ENCODE measurements at places on chromosomes 2 and 18.

DNA sequence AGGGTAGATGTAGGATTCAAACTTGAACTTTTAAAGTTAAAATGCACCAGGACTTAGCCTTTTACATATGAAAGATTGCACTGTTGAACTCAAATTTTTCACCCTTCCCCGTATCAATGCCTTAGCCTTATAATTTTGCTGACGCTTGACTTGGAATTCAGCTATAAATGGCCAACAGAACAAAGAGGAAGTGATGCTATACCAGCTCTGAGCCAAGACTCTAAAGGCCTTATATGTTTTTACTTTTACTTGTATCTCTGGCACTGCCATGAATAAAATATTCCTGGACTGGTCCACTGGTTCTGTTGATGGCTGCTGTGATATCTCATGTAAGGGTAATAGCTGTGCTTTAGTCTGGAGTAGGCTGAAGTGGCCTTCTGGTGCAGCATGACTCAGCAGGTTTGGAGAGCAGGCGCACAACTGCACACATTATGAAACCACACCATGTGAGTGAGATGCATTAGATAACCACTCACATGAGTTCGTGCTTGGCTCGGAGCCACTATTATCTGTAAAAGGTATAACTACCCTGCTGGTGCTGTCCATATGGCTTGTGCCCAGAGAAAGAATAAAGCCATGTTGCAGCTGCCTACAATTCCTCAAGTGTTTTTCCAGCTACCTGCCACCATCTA is 8.4 kb upstream of the IER3IP1 start:
- no peak for DNase-seq

GRCh38 chr2:28210535-28210934 is 182.1 kb upstream of the FOSL2 start:
- DNase-seq = no peak

GRCh38 chr2:60306267-60306861 is 247.1 kb downstream of the BCL11A start:
- no peak for DNase-seq

DNA sequence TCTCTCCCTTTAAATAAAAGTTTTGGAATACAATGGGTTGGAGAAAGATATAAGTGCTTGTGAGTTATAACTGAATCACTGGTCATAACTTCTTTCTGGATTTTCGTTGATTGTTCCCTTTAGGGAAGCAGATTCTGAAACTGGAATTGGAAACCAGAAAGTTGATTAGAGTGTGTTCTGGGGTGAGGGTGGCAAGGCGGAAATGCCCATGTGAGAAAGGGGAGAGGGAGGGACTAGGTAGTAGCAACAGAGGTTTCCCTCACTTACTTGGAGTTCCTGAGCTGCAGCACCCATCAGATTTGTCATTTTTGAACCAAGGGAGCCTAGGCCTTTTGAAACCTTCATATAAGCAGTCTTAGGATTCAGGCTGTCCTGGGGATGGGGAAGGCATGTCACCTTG is 453.4 kb downstream of the KCNJ3 start:
- DNase-seq = no peak

- no peak for DNase-seq
These were observed 29.6 kb downstream of the LHCGR start for GRCh38 chr2:48725696-48726494.

DNA sequence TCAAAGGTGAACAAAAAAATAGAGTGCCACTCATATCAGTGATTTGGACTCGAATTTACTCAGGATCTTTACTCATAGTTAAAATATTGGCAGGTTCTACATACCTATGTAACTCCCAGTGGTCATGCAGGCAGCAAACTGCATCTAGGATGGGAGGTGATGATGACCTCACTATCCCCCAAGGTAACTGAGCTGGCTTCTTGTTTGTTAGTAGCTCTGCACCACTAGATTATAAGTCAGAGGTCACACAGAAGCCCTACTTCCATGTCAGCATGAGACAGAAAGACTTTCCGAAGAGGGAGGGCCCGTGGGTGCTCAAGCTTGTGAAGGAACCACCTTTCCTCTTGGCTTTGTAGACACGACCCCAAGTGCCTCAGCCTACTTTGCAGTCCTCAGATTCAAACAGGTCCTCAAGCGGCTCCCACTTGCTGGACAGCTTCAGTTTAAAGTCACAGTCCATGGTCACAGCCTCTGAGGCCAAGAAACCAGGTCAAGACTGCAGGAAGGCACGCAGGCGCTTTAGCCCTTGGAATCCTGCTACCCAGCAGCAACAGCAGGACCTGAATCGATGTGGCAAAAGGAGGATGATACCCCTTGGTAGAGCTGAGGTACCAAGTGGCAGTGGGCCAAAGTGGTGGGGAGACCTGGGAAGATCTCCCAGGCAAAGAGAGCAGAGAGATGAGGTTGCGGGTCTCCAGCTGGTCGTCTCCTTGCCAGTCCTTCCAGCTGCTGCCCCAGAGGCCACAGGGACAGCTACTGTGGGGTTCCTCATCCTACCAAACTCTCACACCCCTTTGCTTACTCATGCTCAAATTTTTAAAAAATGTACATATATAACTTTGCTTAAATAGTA is 4.3 kb downstream of the NTSR2 start:
- no peak for DNase-seq

DNA sequence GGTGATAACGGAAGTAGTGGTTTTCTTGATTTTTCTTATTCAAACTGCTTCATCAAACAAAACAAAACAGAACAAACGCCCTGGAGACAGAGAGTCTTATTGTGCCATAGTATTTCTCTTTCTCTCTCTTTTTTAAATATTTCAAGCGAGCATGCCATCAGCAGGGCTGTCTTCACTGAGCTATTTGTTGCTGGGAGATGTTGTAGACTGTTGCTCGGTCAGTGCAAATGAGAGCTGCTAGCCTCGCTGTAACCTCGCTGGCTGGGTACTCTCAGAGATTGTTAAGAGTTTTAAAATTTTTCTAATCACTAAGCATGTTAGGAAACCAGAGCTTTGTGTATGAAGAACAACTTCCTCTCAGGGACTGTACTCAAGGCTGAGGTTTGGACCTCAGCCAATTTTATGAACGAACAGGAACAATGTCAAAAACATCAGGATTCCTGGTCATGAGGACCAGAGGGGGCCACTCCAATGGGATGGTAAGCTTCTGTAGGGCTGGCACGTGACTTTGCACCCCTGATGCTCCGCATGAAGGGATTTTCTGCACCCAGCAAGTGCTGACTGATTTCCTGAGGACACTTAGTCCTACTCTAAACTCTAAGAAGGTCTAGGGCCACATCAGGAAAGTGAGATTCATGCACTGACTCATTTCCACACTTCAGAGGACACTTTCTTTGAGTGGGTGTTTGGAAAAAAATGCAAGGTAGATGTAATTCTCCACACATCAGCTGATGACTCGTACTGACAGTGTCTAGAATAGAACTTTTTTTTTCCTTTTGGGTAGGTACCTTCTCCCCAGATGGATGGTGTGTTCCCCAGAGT is 59.8 kb upstream of the IL1R1 start:
- DNase-seq = peak; percentile 23

DNA sequence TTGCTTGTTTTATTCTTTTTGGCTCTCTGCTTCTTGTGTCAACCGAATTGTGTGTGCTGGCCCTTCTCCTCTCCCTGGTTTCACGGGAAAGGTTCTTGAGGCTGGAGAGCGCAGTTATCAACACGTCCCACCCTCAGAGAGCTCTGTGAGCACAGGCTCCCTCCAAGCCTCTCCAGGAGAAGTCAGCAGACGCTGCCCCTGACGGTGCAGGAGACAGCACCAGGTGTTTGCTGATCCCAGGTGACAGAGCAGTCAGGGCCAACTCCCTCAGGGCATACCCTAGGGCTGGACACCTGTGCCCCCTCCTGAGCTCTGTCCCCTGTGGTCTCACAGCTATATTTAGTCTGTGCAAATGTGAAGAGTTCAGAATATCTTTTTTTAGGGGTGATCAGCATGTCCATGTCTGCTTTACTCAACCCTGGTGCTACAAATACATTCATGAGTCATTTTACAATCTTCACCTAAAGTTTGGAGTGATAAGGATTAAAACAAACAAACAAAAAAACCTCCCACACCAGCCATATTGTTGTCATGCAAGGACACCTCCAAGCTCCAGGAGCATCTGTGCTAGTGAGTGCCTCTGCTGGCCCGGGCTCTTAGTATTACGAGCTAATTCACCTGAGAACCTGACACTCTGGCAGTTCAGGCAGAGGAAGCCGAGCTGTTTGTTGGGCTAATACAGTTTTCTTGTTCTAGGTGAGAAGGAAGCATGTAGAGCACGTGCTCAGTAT is 65.9 kb upstream of the TMEM200C start:
- DNase-seq = no peak

GRCh38 chr2:197159661-197160211 is 150.8 kb downstream of the ANKRD44 start:
- DNase-seq = peak; percentile 39

DNA sequence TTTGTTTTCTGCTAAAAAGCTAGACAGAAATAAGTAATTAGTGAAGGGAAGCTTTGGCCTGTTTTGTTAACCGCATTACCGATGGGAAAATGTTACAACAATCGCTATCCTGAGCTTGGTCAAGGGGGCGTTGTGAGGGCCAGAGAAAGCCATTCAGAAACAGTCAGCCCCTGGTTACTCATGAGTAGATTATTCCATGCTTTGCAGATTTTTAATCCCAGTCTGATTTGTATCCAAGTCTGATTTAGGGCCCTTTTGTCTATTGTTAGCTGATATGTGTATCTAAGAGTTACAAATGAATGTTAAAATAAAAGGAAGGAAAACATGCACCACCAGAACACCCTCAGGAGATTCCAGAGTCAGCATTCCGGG is 99.1 kb downstream of the PRPF40A start:
- no peak for DNase-seq

DNA sequence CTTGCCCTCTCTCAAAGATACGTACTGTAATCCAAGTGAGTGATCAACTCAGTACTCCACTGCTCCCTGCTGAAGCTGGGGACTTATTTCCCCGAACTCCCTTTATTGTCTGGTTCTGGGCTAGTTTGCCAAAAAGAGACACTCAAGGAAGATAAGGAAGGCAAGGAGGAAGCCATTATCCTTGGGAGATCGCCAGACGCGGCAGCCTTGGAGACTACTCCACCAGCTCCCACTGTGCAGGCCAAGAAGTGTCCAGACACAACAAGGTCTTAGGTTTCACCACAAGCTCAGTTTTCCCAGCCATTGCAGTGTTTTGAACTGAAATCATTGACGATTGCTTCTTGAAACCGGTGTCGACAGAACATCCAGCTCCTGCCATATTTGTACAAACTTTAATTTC is 439.6 kb upstream of the UBE2E3 start:
- no peak for DNase-seq

DNA sequence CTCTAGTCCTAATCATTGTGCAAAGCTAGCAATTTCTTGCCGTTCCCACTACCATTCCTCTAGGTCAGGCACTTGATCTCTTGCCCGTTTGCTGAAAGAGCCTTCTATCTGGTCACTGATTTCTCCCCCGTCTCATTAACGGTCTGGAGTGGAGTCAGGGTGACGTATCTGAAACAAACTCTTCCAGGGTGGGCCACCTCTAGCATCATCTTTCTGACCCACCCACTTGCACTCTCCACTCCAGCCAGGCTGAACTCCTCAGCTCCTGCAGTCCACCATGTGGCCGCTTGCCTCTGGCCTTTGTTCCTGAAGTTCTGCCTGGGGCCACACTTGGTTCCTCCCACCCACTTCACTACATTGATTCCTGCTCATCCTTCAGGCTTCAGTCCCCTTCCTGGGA is 13.3 kb downstream of the BCL2 start:
- no peak for DNase-seq

DNA sequence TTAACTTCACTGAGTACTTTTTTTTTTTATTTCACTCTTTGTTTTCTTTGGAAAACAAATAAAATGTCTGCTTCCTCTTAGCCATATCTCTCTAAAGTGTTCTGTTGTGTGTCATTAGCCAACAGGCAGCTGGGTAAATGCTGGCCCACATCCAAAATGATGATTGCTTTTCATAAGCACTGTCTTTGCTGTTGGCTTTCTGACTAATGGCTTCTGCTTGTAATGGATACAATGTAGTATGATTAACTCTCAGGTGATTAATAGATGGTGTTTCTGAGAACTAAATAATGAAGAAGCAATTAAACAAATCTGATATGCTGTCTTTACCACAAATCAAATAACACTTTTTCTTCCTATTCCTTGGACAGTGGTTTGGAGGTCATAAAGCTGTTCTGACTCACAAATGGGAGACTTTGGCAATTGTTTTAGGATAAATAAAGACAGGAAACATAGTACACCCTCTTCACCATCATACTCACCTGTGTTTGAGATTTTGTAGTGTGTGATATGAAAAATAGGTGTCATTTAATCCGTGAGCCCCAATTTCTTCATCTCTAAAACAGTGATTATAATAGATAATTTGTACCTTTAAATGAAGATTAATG is 888.4 kb downstream of the TSN start:
- DNase-seq = no peak

- no peak for DNase-seq
These were observed 45.0 kb upstream of the ALPP start for GRCh38 chr2:232333361-232334135.

- DNase-seq = no peak
These were observed 425.5 kb downstream of the TSN start for GRCh38 chr2:122180972-122181371.

DNA sequence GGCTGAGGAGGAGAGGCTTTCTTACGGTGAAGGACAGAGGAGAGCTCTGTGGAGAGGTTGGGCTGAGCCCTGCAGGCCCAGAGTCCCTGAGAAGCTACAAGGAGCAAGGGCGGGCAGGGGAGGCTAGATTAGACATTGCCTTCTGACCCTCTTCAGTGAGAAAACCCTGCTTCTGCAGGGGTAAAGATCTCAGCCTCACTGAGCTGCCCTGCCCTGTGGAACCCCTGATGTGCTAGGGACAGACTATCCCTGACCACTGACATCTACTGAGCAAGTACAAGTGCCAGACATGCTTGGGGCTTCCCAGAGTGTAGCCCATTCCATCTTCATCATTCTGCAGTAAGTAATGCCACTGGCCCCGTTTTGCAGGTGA is 111.5 kb downstream of the CYP26B1 start:
- DNase-seq = no peak

DNA sequence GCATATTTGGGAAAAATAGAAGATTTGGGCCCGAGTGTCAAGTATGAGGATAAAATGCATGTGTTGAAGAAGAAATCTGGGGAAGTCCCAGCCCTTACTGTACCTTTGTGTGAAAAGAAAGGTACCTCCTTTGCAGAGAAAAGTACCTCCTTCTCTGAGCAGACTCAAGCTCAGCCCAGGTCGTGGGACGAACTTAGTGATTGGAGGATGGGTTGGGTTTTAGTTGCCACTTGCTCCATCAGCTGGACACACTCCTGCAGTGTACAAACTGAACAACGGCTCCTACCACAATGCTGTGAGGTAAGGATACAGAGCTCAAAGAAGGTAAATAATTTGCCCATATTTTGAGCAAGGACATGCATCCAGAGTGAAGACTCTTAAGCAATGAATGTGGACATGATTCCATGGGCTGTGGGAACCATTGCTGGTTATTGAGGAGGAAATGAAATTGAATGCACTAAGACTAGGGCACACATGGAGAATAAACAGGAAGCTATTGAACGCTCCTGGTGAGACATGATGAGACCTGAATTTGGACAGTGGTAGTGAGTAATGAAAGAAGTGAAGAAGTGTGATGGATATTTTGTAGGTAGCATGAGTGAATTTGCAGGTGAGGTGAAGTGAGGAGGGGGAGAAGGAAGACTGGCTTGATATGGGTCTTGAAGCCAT is 49.8 kb upstream of the IL1RL1 start:
- no peak for DNase-seq

GRCh38 chr2:148909114-148909513 is 34.1 kb downstream of the KIF5C start:
- DNase-seq = no peak

GRCh38 chr2:32478889-32479620 is 122.2 kb downstream of the BIRC6 start:
- no peak for DNase-seq

- DNase-seq = no peak
These were observed 35.5 kb downstream of the CLASP1 start for GRCh38 chr2:121613774-121614173.

- DNase-seq = no peak
These were observed 21.2 kb upstream of the NAB1 start for GRCh38 chr2:190627448-190628412.

All from activated gamma-delta T cell treated with Interleukin-2 at 50 U/mL for 16 hours (primary cell).